Lung (tissue), 17 donors: ENCODE measurements at places on chromosomes 7 and 10. TPM values are rescaled to one million over a fixed set of nuclear protein-coding genes. Genes with fewer than 3 reads are reported as not detected.

Gene PLAU
- total RNA-seq: 13.5 TPM

Gene GDF2
- not detected for total RNA-seq

DNA sequence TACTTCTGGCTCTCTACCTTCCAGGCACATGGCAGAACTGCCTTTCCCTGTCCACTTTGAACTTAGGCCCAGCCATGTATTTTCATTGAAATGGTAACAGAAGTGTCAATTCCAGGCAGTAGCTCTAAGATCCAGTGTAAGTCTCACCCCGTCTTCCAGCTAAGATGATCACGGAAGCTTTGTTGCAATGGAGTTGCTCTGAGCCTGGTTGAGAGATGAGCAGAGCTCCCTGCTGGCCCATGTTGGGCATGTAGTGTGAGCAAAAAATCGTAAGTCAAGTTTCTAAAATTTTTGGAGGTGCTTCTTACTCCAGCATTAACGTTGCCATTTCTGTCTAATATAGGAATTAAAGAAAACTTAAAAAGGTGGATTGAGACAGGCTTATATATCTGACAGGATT lies 274.4 kb downstream of the IPMK start:
- no peaks in the 10 kb centered on the region for H3K27me3 ChIP-seq
- no peak overlapping the region for H3K4me3 ChIP-seq
- no peak for DNase-seq
- no peak overlapping the region for H3K27ac ChIP-seq
- no peaks in the 10 kb centered on the region for H3K36me3 ChIP-seq
- H3K4me1 ChIP-seq: no peaks in the 10 kb centered on the region

DNA sequence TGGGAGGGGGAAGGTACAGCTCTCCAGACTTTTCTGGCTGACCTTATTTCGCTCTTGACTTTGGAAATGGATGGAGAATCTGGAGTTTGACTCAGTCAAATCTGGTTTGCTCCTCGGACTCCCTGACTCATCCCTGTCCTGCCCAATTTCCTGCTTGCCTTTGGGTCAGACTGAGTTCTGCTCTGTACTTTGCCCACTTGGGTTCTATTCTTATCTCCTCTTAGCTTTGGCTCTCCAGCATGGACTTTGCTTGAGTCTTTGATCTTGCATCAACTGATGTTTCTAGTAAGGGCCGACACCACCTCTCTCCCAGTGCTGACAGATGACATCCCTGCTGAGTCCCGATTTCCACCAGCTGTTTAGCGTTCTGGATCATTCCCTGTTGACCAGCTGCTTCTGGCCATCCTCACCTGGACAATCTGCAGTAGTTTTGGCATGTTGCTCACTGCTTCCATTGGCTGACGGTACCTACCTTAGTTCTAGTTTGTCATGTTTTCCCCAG lies 335.3 kb downstream of the SUGCT start:
- H3K36me3 ChIP-seq: no peaks in the 10 kb centered on the region
- H3K27ac ChIP-seq: no peak overlapping the region
- H3K27me3 ChIP-seq: no peaks in the 10 kb centered on the region
- peaks cover 27% of the 10 kb centered on the region for H3K4me1 ChIP-seq

- DNase-seq: peak; percentile 81
- peaks cover 8% of the 10 kb centered on the region for H3K4me1 ChIP-seq
- H3K27ac ChIP-seq: no peak overlapping the region
- H3K4me3 ChIP-seq: no peak overlapping the region
- H3K27me3 ChIP-seq: no peaks in the 10 kb centered on the region
Observed at GRCh38 chr10:131972474-131973071, 9.2 kb downstream of the BNIP3 start.

DNA sequence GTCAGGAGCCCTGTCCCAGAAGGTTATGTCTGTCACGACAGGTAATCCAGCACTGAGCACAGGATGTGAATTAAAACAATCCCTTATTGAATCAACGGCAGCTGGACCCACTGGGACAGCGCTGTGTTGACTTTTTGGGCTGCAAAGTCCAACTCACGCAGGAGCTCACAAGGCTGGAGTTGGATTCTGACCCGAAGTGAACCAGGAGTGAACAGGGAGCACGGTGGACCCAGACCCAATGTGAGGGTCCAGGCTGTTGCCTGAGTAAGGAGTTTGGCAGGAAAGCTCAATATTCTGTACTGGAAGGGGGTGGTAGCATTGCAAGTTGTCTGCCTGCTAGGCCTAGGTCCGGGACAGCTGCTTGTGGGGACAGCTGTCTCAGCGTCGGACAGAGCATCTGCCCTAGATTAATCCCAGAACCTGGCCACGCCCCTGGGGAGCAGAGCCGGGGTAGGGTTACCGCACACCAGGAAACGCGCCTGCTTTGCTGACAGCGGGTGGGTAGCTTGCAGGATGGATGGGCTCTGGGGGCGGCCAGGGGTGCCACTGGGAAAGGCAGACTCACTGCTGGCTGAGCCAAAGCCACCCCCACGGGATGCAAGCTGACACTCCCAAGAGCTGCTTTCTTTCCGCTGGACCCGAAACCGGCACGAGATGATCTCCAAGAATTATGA lies 24.0 kb downstream of the COL26A1 start:
- peak; percentile 73 for DNase-seq
- H3K36me3 ChIP-seq: no peaks in the 10 kb centered on the region
- no peaks in the 10 kb centered on the region for H3K4me1 ChIP-seq
- H3K4me3 ChIP-seq: no peak overlapping the region
- H3K27me3 ChIP-seq: no peaks in the 10 kb centered on the region

GRCh38 chr10:96661632-96662031 lies 58.7 kb downstream of the PIK3AP1 start:
- DNase-seq: no peak
- H3K27me3 ChIP-seq: no peaks in the 10 kb centered on the region
- no peaks in the 10 kb centered on the region for H3K36me3 ChIP-seq
- H3K4me3 ChIP-seq: no peak overlapping the region

- H3K4me1 ChIP-seq: no peaks in the 10 kb centered on the region
- no peaks in the 10 kb centered on the region for H3K27me3 ChIP-seq
- H3K27ac ChIP-seq: no peak overlapping the region
- no peak overlapping the region for H3K4me3 ChIP-seq
- DNase-seq: no peak
Observed at GRCh38 chr10:69383558-69383957, 33.2 kb downstream of the TACR2 start.
